ENCODE measurements at places on chromosomes 2 and 18. TPM values are rescaled to one million over a fixed set of nuclear protein-coding genes. Genes with fewer than 3 reads are reported as not detected.
A peak's percentile ranks its signal among the peaks of the same experiment; 100 is the strongest.

DNA sequence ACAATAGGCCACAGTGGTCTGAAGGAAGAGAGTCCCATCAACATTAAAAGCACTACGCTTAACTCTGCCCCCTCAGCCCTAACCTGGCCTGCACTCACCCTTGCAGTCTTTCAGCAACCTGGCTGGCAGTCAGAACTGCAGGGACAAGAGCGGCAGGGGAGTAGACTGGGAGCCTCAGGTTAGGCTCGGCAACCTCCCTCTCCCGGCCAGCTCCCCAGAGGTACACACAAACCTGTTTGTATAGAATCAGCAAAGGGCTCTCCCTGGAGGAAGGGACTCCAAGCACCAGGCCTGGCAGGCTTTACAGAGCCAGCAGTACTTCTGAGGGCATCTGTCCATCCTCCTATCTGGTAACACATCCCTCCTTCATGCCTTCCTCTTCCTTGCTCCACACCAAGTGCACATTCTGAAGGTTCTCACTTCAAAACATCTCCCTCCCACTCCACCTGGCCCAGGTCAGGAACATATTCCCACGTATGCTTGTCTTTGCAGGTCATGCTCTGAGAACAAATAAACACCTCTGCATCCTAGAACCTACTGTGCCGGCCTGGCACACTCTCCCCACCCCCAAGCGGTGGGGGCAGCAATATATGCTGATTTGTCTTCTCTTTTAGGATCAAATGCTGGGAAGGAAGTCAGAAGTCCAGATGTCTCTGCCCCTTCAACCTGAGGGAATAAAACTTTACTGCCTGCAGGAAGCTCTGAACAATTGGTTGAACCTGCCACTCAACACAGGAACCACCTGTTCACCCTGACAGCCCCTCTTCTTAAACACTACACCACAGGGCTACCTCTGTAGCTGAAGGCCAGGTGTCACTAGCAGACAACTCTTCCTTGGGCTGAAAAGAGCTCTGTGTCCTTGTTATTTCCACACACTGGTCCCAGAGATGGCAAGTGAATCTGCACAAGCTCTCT is 12.6 kb upstream of the SFXN5 start:
- no peak for DNase-seq

GRCh38 chr2:16013359-16013911 is 73.1 kb downstream of the MYCN start:
- DNase-seq = no peak

CAPN14 gene
- total RNA-seq = 1.2 TPM

SRBD1 gene
- total RNA-seq = 20.4 TPM

TSGA10 gene
- 8.0 TPM for total RNA-seq

GRCh38 chr2:198702796-198703195 is 754.9 kb downstream of the SATB2 start:
- DNase-seq = no peak

- DNase-seq = peak; percentile 15
Observed at GRCh38 chr18:72762515-72763122, 105.2 kb downstream of the NETO1 start.

GRCh38 chr2:136118819-136119716 is 1.1 kb upstream of the CXCR4 start:
- DNase-seq = peak; percentile 62

DNA sequence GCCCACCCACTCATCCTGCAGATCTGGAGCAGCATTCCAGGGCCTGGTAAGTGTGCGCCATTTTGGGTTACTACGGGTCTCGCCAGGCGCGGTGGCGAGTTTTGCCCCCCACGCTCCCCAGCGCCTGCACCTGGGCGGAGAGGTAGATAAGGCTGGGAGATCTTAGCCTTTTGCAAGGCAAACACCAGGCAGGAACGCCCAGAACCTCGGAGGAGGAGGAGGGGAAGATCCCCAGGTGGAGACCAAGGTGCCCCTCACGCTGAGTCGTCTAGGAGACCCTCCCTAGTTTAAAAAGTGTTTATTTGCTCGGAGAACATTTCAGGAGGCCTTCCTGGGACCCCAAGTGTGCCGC is 365 bp upstream of the RAMP1 start:
- no peak for DNase-seq

GRCh38 chr2:173288561-173288960 is 66.1 kb upstream of the CDCA7 start:
- DNase-seq = no peak

DNA sequence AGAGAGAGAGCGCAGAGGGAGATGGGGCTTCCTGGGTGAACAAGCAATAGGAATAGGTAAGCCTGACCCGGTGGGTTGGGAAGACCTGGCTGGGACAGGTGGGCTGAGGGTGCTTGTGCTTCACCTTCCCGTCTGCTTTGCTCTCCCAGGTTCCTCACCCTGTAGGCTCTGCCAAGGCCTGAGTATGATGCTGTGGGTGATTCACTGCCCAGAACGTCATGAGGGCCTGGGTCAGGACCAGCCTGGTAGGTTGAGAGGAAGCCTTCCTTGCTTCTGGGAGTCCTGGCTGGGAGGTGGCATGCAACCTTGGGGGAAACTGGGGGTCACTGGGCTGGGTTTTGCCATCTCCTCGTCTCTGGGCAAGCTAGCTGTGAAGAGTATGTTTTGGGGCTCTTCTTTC is 220.2 kb upstream of the APCDD1 start:
- DNase-seq = no peak

GRCh38 chr2:121002597-121002996 is 266.9 kb downstream of the GLI2 start:
- no peak for DNase-seq

PJVK gene
- 4.5 TPM for total RNA-seq
